ENCODE measurements at places on chromosomes 6 and 20.

GRCh38 chr6:153424719-153425400 lies 293.8 kb upstream of the RGS17 start:
- no peak for DNase-seq

- no peak for DNase-seq
Observed at GRCh38 chr6:47134476-47135189, 92.5 kb upstream of the ADGRF1 start.

DNA sequence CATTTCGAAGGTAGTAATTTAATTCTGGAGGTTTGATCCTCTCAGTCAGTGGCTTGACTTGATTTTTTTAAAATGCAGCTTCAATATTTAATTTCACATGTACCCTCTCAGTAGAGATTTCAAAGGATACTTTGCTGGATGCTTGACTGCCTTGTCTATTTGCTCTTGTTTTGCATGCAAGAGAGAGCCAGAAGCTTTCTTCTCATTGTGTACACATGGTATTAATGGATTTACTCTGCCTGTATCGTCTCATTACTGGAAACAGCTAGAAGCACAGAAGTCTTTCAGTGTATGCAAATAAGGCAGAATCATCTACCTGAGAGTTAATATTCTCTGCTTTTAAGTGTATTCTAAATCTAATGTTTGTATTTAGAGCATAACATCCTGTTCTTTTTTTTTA lies 84.3 kb upstream of the FOXO3 start:
- no peak for DNase-seq

DNA sequence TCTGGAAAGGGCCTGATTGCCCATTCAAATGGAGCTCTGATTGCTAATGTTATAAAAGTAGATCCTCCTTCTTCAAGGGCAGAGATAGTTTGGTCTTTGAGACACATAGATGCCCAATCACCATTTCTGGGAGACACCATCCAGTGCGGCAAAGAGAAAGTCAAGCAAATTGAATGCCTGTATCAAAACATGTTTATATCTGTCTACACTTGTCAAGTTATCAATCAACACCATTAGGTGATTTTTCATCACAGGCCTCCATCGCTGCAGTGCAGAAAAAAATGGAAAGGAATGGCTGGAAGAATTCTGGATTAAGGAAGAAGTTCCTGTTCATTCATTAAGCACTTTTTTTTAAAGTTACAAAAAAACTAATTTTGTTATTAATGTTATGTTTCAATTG lies 54.8 kb upstream of the ZFP64 start:
- DNase-seq = no peak

- no peak for DNase-seq
Observed at GRCh38 chr6:44671333-44671732, 283.8 kb downstream of the CDC5L start.

All from GM04503 (cell line).